Activated T-helper 1 cell treated with Interleukin-2 at 50 U/mL for 16 hours (primary cell): ENCODE measurements at places on chromosomes 3 and 15.

DNA sequence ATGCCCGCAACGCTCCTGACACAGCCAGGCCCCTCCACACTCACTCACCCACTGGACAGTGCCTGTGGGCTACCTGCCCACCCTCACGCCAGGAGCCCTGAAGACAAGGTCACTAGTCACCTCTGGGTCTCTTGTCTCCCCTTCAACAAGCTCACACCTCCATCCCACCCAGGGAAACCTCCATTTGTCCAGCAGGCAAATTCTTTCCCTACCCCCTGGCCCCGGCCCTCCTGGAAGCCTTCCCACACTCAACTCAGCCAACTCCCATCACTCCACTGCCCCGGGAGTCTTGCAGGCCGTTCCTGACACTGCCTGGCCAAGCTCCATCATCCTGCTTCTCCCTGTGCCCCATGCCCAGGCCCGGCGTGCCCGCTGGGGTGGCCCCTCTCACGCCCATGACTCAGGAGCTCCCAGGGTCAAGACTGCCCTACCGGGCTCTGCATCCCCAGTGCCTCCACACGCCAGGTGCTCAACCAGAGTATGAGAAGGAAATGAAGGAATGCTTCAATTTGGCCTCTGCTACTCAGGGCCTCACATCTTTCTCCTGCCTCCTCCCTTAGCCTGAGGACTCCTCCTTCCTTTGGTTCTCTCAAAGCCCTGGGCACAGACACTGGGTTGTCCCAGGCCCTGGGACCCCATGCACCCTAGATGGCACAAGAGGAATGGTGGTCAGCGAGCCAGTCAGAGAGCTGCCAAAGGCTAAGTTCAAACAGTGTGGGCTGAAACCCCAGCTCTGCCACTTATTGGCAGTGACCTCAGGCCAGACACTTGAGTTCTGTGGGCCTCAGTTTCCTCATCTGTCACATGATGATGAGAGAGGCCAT lies 88.6 kb downstream of the SEC22A start:
- DNase-seq = no peak

GRCh38 chr3:178304758-178305467 lies 231.3 kb upstream of the KCNMB2 start:
- DNase-seq = no peak

- peak; percentile 17 for DNase-seq
Observed at GRCh38 chr3:170038434-170039110, 777 bp downstream of the GPR160 start.

DNA sequence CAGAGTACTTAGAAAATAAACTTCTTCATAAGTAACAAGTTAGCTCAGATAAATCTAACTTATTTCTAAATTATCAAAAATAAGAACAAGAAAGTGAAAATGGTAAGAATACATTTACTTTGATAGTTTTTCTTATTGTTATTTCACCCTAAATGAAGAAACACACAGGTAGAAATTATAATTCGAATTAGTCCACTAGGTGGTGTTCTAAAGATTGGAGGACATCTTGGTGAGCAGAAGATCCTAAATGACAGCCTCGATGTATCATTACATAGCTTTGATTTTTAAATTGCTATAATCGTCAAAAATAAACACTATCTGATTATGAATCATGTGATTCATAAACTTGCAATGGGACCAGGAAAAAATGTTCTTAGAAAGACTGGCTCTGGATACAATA lies 280.8 kb upstream of the UBE2E2 start:
- DNase-seq = no peak

DNA sequence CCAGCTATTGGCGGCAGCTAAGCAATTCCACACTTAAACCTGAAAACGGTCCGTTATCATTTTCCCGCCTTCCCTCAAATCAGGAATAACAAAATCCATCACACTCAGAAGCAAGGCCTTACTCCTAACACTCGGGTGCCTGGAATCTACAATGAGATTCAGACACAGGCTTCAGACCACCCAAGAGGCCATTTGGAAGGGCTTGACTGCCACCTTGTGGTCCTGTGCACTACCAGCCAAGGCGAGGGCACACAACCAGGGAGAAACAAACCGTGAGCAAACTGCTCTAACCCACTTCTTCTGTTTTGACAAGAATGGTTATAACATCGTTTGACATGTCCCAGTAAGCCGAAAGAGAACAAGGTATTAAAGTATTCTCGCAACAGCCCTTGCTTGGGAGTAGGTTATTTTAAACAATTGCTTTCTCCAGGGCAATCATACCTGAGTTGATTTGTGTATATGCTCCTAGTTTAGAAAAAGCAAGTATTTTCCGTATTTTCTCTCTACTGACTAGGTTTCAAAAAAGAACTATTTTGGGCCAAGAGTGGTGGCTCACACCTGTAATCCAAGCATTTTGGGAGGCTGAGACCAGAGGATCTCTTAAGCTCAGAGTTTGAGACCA lies 40.1 kb upstream of the TAFA4 start:
- DNase-seq = no peak

DNA sequence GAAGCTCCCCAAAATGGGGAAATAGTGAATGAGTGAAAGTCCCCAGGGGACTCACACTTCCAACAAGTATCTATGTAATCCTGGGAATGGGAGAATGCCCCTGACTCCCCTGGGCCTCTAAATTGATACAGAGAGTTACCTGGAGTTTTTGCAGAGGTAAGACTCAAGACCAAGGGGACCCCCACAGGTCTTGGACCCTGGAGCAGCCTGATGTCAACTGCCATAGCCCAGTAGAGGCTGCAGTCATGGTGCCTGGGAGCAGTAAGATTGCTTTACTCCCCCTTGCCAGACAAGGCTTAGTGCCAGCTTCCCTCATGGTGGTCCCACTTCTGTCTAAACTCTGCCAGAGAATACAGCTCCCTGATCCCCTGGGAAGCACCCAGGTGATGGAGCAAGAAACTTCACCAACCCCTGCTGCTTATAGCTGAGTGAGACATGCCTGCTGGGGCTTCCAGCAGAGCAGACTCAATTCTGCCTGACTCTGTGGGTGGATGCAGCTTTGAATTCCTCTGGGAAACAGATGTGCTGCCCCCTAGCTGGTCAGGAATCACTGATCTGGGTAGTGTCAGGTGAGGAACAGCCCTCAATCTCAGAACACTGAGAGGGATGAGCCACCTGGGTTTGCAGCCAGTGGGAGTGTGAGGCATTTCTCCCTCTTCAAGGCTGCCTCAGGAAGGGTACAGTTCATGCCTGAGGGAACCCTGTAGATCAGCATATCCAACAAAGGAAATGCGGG lies 485.9 kb downstream of the NSUN3 start:
- DNase-seq = no peak

- DNase-seq = no peak
Observed at GRCh38 chr3:171462224-171462623, 2.0 kb upstream of the TNIK start.

DNA sequence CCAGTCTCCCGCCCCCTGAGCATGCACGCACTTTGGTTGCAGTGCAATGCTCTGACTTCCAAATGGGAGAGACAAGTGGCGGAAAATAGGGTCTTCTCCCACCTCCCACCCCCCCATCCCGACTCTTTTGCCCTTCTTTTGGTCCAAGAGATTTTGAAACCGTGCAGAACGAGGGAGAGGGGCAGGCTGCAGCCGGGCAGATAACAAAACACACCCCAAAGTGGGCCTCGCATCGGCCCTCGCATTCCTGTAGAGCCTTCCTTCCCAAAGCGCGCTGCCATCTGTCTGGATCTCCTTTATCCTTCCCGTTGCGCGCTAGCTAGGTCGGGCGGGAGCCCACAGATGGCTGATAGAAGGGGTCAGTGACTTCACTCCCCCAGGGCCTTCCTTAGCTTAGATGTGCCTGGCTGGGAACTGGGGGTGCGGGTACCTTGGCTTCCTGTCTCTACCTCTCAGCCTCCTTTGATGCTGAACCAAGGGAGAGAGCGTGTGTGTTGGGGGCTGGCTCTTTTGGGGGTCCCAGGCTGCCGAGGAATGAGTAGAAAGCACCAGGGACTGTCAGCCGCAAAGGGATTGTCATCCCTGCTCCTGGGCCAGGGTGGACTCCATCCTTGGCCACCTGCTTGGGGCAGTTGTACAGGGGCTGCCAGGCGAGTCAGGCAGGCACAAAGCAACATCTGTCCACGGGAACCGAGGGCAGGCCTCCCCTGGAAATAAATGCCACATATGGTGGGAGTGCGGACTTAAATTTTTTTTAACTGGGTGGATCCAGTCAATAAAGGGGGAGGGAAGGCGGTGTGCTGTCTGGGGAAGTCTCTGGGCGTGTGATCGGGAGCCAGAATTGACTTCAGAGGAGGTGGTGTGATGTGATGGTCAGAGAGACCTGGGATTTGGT lies 1.8 kb downstream of the SMAD3 start:
- no peak for DNase-seq

- DNase-seq = no peak
Observed at GRCh38 chr3:120143676-120144075, 49.4 kb upstream of the GSK3B start.

DNA sequence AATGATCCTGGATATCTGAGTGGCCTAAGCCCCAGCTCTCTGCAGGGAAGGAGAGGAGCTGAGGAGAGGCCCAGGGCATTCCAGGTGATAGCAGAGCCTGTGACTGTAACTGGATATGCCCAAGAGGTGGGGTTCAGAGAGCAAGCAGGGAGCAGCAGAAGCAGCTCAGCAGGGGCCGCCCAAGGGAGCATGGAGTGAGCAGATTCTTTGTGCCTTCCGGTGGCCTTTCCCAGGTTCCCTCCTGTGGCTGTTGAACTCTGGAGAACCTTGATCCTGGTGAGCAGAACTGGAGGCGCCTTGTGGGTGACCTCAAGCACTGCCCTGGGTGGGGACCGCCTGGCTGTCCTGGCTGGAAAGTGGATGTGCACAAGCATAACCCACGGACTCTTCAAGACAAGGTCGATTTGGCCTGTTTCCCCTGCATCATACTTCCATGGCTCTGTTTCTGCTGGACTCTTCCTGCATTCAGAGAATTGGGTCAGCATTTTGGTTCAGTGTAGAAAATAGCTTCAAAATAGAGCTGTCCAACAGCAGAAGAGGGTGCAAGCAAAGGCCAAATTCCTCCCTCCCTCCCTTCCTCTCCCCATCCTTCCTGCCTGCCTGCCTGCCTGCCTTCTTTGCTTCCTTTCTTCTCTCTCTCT lies 76.1 kb downstream of the ARNT2 start:
- DNase-seq = no peak

DNA sequence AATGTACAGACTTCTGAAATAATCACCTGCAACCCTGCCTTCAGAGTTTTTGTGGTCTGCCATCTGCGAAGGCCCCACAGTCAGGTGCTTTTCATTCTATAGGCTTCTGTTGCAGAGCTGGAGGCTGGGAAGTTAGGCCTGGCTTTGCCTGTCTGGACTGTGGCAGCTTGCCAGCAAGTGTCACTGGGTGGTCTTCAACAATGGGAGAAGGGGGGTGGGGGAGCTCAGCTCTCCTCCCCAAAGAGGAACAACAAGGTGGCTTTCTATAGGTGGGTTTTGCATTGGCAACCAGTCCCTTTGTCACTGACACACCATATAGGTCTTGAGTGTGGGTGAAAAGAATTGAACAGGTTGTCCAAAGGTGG lies 7.3 kb downstream of the BOC start:
- no peak for DNase-seq

DNA sequence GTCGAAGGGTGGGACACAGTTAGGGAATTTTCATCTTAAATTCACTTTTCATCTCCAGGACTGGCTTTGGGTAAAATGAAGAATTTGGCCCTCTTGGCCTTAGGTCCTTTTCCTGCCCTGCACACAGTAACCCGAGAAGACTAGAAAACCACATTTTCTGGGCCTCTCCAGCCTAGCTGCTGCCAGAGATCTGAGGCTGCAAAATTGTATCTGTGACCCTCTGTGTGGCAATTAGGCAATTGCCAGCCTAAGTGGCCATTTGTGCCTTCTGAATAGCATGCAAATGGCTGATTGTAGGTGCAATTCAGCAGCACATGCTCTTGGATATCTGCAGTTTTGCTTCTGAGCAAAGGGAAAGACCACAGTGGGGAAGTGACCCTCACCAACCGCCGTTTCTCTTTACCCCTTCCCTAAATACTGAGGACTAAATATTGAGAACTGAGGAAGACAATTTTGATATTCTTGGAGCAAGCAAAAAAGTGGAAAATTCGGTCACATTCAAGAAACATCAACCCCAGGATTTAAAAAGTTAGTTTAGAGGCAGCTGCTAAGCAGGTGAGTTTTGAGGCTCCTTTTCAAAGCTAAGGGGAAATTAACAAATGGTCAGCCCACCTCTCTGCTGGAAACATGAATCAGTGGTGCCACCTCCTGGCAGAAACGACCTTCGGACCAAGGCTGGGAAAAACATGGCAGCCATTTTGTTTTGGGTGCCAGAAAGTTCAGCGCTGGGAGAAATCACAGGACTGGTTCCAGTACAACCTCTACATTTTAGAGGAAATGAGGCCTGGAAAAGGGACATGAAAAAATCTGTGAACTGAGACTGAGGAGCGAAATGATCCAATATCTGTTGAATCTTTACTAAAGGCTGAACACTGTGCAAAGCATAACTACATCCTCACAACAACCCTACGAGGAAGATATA lies 56.6 kb upstream of the PRTG start:
- no peak for DNase-seq

- no peak for DNase-seq
Observed at GRCh38 chr3:29521751-29522150, 240.9 kb downstream of the RBMS3 start.

GRCh38 chr3:6281662-6282061 lies 579.3 kb upstream of the GRM7 start:
- DNase-seq = no peak

GRCh38 chr3:31244929-31245817 lies 287.6 kb upstream of the STT3B start:
- no peak for DNase-seq

GRCh38 chr3:149527531-149528339 lies 53.2 kb downstream of the TM4SF4 start:
- no peak for DNase-seq

DNA sequence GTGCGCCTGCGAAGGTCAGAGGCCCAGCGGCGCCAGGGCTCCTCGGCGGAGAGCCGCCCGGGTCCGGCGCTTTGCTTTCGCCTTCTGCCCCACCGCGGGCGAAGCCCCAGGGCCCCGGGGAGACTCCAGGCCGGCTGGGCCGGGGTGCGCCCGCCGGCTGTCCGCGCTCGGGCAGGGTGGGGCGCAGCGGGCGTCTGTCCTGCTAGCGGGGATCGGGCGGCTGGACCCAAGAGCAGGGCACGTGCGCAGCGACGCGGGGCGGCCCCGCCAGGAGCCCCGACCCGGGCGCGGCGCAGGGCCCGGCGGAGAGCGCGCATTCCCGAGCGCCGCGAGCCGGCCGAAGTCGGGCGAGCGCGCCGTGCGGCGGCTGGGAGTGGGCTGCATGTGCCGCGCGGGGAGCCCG lies 569 bp upstream of the ALDH1A3 start:
- no peak for DNase-seq
